ENCODE measurements at places on chromosomes 11 and 22. TPM values are rescaled to one million over a fixed set of nuclear protein-coding genes. Genes with fewer than 3 reads are reported as not detected.

MMP12 gene
- polyA plus RNA-seq: 31.6 TPM

FZD4 gene
- 0.69 TPM for polyA plus RNA-seq

TRIM51 gene
- not detected for polyA plus RNA-seq

CARD16 gene
- 63.7 TPM for polyA plus RNA-seq

RIMBP3C gene
- not detected for polyA plus RNA-seq

NRIP3 gene
- polyA plus RNA-seq: under 0.01 TPM

C22orf42 gene
- not detected for polyA plus RNA-seq

OR4D9 gene
- polyA plus RNA-seq: not detected

SHANK2 gene
- 3.5 TPM for polyA plus RNA-seq

KRTAP5-9 gene
- polyA plus RNA-seq: not detected

F2 gene
- 0.46 TPM for polyA plus RNA-seq

DNA sequence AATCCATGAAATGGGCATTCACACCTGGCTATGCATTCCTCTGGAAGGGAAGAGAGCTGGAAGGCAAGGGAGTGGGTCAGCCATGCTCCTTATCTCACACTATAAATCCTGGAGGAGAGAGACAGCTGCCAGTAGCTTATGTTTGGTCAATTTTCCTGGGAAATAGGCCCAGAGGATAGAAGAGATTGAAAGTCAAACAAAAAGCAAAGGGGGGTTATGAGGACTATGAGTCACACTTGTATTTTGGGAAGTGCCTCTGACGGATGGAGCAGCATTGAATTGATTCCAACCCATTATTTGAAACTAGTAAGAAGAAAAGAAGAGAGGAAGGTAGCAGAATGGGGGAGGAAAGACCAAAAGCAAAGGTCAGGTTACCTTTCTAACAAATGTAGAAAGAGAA lies 25.0 kb downstream of the SNX19 start:
- peak overlapping the region; percentile 39 for H3K27ac ChIP-seq
- no peak overlapping the region for H3K4me3 ChIP-seq
- peaks cover 62% of the 10 kb centered on the region for H3K4me1 ChIP-seq
- peaks cover 18% of the 10 kb centered on the region for H3K36me3 ChIP-seq
- DNase-seq: no peak
- no peaks in the 10 kb centered on the region for H3K27me3 ChIP-seq

GRCh38 chr22:50274771-50275170 lies 4.6 kb upstream of the MAPK11 start:
- no peak for DNase-seq
- H3K27me3 ChIP-seq: peaks cover 27% of the 10 kb centered on the region
- H3K36me3 ChIP-seq: peaks cover 49% of the 10 kb centered on the region
- H3K4me1 ChIP-seq: no peaks in the 10 kb centered on the region

DNA sequence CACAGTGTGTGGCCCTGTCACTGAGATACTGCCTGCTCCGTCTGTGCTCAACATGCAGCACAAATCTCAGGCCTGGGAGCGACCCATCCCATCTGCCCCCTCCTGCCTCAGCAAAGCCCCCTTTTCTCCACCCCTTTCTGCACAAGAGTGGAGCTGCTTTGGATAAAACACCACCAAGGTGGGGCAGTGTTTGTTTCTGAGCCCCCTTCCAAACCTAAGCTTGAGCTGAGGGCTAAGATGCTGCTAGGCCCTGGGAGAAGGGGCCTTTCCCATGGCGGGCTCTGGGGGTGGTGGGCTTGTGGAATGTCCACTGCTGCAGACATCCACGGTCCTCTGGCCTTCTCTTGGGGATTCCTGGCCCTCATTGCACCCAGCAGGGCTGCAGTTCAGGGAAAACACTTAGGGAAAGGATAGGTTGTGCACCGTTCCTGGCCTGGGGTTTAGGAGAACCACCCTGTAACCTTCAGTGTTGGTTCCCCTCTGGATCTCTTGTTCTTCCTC lies 594.1 kb downstream of the TBC1D22A start:
- no peak overlapping the region for H3K27ac ChIP-seq
- no peaks in the 10 kb centered on the region for H3K4me1 ChIP-seq
- no peak overlapping the region for H3K4me3 ChIP-seq
- H3K27me3 ChIP-seq: no peaks in the 10 kb centered on the region
- no peak for DNase-seq
- H3K36me3 ChIP-seq: no peaks in the 10 kb centered on the region

- no peak overlapping the region for H3K4me3 ChIP-seq
- no peaks in the 10 kb centered on the region for H3K4me1 ChIP-seq
- no peaks in the 10 kb centered on the region for H3K27me3 ChIP-seq
- no peak overlapping the region for H3K27ac ChIP-seq
- no peaks in the 10 kb centered on the region for H3K36me3 ChIP-seq
Observed at GRCh38 chr11:130585545-130585944, 137.1 kb downstream of the ADAMTS15 start.

DNA sequence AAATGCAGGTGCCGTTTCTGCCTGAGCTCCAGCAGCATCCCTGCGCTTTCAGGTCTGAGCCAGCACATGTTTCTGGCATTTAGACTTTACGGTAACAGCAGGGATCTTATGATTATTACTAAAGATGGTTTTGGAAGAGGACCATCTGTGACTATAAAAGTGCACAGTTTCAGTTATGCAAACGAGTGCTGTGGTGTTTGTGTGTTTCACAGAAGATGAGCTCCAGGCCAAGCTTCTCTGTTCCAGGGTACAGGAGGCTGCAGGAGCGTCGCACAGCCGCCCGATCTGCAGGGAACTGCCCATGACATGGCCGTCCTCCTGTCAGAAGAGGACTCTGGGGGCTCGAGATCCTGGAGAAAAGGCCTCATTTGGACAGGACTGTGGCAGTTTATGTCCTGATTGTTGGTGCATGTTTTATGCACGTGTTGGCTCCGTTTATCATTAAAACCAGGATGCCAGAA lies 297.3 kb downstream of the TBC1D22A start:
- peaks cover 10% of the 10 kb centered on the region for H3K4me1 ChIP-seq
- H3K4me3 ChIP-seq: no peak overlapping the region
- no peak overlapping the region for H3K27ac ChIP-seq
- H3K27me3 ChIP-seq: no peaks in the 10 kb centered on the region
- DNase-seq: peak; percentile 69
- no peaks in the 10 kb centered on the region for H3K36me3 ChIP-seq

DNA sequence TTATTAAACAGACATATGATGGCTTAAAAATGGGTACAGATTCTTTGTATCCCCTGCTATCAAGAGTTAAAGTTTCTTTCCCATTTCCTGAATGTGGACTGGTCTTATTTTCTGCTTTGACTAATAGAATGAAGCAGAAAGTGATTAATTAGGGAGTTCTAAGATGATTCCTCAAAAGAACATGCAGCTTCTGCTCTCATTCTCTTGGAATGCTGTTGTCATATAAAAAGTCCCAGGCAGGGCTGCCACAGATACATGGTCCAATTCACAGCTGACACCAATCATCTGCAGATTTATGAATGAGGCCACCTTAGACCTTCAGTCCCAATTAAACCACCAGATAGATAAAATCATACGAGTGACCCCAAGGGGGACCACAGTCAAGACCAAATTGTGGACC lies 844.5 kb upstream of the RAG2 start:
- no peaks in the 10 kb centered on the region for H3K4me1 ChIP-seq
- no peaks in the 10 kb centered on the region for H3K36me3 ChIP-seq
- no peaks in the 10 kb centered on the region for H3K27me3 ChIP-seq

GRCh38 chr22:48450188-48450825 lies 1377.4 kb downstream of the BRD1 start:
- H3K27ac ChIP-seq: no peak overlapping the region
- H3K4me3 ChIP-seq: no peak overlapping the region
- no peaks in the 10 kb centered on the region for H3K36me3 ChIP-seq

DNA sequence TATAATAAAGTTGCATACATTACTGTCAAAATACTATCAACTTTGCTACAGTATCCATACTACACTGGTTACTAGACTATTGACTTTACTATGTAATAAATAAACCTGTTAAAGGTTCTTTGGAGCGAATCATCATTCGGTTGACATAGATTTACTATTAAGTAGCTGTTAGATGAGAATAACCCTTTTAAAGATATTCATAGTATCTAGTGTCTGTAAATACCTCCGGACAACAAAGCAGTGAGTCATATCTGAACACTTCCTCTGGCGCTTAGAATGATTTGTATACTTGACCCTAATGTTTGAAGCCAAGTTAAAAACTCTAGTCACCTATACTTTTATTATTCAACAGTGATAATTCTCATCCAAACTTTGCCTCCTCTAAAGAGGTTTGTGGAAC lies 84.7 kb downstream of the MSANTD4 start:
- no peak overlapping the region for H3K27ac ChIP-seq
- H3K27me3 ChIP-seq: no peaks in the 10 kb centered on the region
- H3K4me1 ChIP-seq: peaks cover 11% of the 10 kb centered on the region
- no peak overlapping the region for H3K4me3 ChIP-seq
- no peak for DNase-seq
- no peaks in the 10 kb centered on the region for H3K36me3 ChIP-seq

- no peaks in the 10 kb centered on the region for H3K36me3 ChIP-seq
- no peak for DNase-seq
- peak overlapping the region; percentile 58 for H3K27ac ChIP-seq
Observed at GRCh38 chr11:11141065-11141464, 212.0 kb downstream of the CSNK2A3 start.

- no peaks in the 10 kb centered on the region for H3K27me3 ChIP-seq
- no peak for DNase-seq
- H3K4me1 ChIP-seq: no peaks in the 10 kb centered on the region
Observed at GRCh38 chr22:47651216-47651987, 889.0 kb downstream of the TBC1D22A start.

- no peaks in the 10 kb centered on the region for H3K27me3 ChIP-seq
- no peaks in the 10 kb centered on the region for H3K4me1 ChIP-seq
- H3K27ac ChIP-seq: no peak overlapping the region
- no peak for DNase-seq
- H3K36me3 ChIP-seq: no peaks in the 10 kb centered on the region
Observed at GRCh38 chr11:107493117-107493516, 35.5 kb upstream of the CWF19L2 start.

GRCh38 chr11:38307455-38307854 lies 1709.4 kb upstream of the RAG2 start:
- H3K36me3 ChIP-seq: no peaks in the 10 kb centered on the region
- no peaks in the 10 kb centered on the region for H3K27me3 ChIP-seq
- no peak overlapping the region for H3K27ac ChIP-seq
- DNase-seq: no peak
- no peak overlapping the region for H3K4me3 ChIP-seq

GRCh38 chr11:61752117-61752924 lies at the start of gene MYRF:
Gene MYRF, plus strand, starts transcription at chr11:61752636. Its CDS starts 109 bp downstream, at chr11:61752745.
- no peaks in the 10 kb centered on the region for H3K36me3 ChIP-seq
- no peak within 1 kb of the TSS for H3K27ac ChIP-seq
- peaks cover 8% of the 10 kb centered on the region for H3K4me1 ChIP-seq
- DNase-seq: no peak
- H3K4me3 ChIP-seq: peak within 1 kb of the TSS; percentile 40

DNA sequence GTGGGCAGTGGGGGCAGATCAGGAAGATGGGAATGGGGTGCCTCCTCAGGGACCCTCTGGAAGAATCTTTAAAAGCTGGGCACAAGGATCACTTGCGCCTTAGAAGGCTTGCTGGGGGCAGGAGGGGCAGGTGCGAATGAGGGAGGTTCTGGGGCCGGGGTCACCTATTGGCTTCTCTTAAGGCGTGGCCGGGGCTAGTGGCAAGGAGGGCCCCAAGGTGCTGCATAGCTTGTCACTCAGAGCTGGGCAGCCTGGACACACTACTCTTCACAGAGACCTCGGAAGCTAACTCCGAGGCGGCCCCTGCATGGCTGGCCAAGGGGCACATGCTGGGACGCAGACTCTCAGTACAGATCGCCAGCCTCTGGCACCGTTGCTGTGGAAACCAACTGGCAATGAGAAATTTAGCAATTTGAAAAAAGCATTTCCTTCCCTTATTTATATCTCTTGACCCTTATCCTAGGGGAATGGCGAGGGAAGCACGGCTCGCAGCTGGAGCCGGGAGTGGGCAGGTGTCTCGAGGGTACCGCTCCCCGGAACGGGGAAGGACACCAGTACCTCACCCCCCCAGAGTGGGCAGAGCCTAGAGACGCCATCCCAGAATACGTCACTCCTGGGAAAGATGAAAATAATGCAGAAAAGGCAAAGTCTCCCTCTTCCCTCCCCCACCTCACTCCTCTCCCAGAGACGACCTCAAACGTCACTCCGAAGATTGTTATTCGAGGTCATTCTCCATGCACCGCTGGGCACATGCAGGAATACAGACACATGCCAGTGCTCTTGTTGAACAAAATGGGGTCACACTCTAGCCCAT lies 188.1 kb downstream of the CTTN start:
- no peaks in the 10 kb centered on the region for H3K4me1 ChIP-seq
- H3K4me3 ChIP-seq: no peak overlapping the region
- no peaks in the 10 kb centered on the region for H3K36me3 ChIP-seq
- no peaks in the 10 kb centered on the region for H3K27me3 ChIP-seq
- H3K27ac ChIP-seq: no peak overlapping the region

GRCh38 chr22:29623059-29623458 lies 19.6 kb downstream of the NF2 start:
- H3K4me3 ChIP-seq: no peak overlapping the region
- DNase-seq: no peak
- peak overlapping the region; percentile 62 for H3K27ac ChIP-seq
- H3K36me3 ChIP-seq: no peaks in the 10 kb centered on the region
- no peaks in the 10 kb centered on the region for H3K27me3 ChIP-seq

- H3K27me3 ChIP-seq: no peaks in the 10 kb centered on the region
- no peaks in the 10 kb centered on the region for H3K4me1 ChIP-seq
- no peak for DNase-seq
- no peak overlapping the region for H3K27ac ChIP-seq
- H3K36me3 ChIP-seq: no peaks in the 10 kb centered on the region
Observed at GRCh38 chr11:115344846-115345245, 159.4 kb downstream of the CADM1 start.

GRCh38 chr22:46070803-46071450 lies 79.4 kb upstream of the PPARA start:
- no peaks in the 10 kb centered on the region for H3K27me3 ChIP-seq
- H3K36me3 ChIP-seq: no peaks in the 10 kb centered on the region
- H3K27ac ChIP-seq: peak overlapping the region; percentile 100
- DNase-seq: peak; percentile 81
- H3K4me1 ChIP-seq: no peaks in the 10 kb centered on the region

DNA sequence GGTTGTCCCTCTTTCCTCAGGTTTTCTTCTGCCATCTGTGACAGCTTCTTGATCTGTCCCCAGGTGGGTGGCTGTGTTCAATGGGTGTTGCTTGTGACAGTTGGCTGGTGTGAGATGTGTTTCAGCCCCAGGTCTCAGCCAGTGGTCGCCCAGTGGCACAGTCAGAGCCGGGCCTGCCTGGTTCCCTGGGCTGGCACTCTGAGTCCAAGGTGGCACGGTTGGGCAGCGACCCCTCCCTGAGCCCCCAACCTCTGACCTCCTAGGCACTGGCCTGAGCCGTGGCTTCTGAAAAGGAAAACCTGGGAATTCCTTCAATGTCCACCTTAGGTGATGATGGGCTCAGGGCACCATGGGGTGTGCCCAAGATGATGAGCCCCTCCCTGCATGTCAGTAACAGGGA lies 14.0 kb upstream of the PRODH start:
- no peak overlapping the region for H3K27ac ChIP-seq
- H3K36me3 ChIP-seq: no peaks in the 10 kb centered on the region
- H3K4me1 ChIP-seq: no peaks in the 10 kb centered on the region
- H3K4me3 ChIP-seq: no peak overlapping the region
